Effector memory CD8-positive, alpha-beta T cell (primary cell): ENCODE measurements at places on chromosomes 4 and X.

DNA sequence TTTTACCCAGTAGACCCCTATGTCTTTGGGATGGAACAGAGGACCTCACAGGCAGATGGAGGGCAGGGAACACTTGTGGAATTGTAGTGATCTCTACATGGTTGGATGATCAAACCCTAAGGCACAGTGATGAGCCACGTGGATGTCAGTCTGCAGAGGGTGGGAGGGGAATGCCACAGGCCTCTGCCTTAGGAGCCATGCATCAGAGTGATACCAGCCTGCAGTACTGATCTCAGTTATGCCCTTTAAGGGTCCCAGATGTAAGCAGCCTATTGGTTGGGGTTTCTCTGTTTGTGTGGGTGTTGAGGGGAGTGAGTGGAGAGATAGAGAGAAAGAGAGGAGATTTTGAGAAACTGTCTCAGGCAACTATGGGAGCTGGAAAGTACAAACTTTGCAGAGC, 39.9 kb upstream of the XAGE1B start:
- H3K27ac ChIP-seq = no peak overlapping the region
- no peak overlapping the region for H3K4me3 ChIP-seq
- no peaks in the 10 kb centered on the region for H3K36me3 ChIP-seq

- DNase-seq = no peak
- H3K36me3 ChIP-seq = no peaks in the 10 kb centered on the region
- H3K4me1 ChIP-seq = peaks cover 34% of the 10 kb centered on the region
- no peaks in the 10 kb centered on the region for H3K27me3 ChIP-seq
- H3K27ac ChIP-seq = no peak overlapping the region
- H3K4me3 ChIP-seq = no peak overlapping the region
These were observed 166.0 kb downstream of the FBXW7 start for GRCh38 chr4:152369902-152370295.

DNA sequence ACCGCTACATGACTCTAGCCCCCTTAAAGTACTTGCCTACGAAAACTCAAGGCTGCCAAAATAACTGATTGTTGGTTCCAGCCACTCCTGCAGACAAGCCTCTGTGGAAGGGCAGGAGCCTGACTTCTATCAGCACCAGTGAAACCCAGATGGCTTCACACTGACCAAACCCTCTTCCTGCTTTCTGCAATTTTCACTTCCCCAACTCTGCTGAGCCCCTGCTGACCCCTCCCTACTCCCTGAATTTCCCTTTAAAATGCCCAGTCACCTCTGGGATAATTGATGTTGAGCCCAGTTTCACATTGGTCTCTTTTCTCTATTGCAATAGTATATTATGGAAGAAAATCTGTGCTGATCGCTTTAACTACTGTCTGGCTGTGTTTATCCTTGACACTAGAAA, 61.6 kb upstream of the STS start:
- no peaks in the 10 kb centered on the region for H3K36me3 ChIP-seq
- H3K27me3 ChIP-seq = no peaks in the 10 kb centered on the region
- no peak for DNase-seq
- H3K4me3 ChIP-seq = no peak overlapping the region

DNA sequence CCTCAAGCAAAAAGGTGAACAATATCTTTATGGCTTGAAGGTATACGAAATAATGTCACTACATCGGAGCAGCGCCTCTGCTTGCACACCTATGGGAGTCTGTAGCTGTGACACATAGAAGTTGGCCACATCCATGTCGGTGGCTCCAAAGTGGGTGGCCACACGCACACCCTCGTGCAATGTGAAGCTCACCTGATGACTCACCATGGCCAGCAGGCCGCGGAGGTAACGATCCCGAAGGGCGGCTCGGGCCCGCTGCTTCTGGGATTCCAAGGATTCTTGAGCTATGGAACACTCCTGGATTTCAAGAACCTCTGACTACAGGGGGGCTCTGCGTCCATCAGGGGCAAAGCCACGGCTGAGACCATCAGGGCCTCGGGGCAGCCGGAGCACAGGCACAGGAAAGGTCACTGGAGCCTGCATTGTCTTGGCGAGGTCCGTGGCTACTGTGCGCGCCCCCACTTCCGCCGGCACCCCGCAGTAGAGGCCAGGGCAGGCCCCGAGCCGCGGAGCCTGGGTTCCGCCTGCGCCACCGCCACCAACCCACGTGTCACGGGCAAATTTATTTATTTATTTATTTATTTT, 25.2 kb downstream of the NYX start:
- H3K36me3 ChIP-seq = no peaks in the 10 kb centered on the region
- H3K4me1 ChIP-seq = no peaks in the 10 kb centered on the region
- no peak overlapping the region for H3K4me3 ChIP-seq
- H3K27ac ChIP-seq = no peak overlapping the region
- no peak for DNase-seq

DNA sequence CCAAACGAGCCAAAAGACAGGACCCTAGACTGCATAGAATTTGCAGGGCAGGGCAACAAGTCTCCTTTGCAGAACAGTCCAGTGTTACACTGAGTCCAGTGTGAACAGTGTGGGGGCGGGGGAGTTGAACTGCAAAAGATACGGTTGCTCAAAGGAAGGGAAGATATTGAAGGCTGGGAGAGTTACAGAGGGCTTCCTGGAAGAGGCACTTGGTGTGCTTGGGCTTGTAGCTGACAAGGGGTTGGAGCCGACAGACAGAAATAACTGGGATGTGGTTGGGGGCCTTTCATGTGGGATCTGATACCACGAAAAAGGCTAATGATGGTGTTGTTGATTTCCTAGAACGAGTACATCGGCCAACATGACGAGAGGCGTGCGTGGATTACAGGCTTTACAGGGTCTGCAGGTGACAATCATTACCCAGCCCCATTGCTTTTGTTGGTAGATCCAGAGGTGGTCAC, 6.1 kb downstream of the XPNPEP2 start:
- H3K36me3 ChIP-seq = no peaks in the 10 kb centered on the region
- peaks cover 22% of the 10 kb centered on the region for H3K4me1 ChIP-seq
- no peak for DNase-seq
- no peak overlapping the region for H3K27ac ChIP-seq
